ENCODE measurements at places on chromosomes 1 and 21.

DNA sequence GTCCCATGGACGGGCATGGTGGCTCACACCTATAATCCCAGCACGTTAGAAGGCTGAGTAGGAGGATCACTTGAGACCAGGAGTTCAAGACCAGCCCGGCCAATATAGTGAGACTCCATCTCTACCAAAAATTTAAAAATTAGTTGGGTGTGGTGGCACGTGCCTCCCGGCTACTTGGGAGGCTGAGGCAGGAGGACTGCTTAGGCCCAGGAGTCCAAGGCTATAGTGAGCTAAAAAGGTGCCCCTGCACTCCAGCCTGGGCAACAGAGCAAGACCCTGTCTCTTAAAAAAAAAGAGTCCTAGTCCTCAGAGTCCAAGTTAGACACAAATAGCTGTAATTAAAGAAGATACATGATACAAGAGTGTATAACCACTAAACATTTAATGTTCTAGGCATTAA, 20.1 kb downstream of the TRIT1 start:
- no peak for DNase-seq

- DNase-seq = no peak
Measured at GRCh38 chr1:76577525-76578185, 289.6 kb upstream of the ST6GALNAC5 start.

DNA sequence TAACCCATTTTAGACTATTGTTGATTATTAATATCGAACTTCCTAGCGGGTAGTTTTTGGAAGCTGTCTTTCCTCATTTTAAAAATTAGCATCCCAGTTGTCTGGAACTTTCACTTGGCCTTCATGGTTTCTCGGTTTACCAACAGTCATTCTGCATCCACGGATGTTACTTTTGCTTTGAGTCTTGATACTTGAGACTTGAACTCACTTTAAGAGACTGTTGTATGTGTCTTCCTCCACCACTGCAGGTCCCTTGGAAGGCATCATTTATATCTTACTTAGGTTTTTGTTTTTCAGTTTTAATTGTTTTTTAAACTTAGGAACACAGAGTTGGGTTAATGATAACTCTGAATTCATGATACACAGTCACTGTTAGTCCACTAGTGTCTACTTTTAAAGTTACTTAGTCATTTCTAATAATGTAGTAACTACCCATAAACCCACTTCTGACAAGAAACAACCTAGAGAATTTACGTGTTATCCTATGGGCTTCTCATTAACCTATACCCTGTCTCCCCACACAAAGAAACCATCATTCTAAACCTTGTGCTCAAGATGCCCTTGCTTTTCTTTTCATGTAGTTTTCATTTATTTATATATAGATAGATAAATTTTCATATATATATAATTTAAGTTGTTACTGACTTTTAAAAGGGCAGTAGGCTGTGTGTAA, 152.6 kb downstream of the ZP4 start:
- DNase-seq = no peak

DNA sequence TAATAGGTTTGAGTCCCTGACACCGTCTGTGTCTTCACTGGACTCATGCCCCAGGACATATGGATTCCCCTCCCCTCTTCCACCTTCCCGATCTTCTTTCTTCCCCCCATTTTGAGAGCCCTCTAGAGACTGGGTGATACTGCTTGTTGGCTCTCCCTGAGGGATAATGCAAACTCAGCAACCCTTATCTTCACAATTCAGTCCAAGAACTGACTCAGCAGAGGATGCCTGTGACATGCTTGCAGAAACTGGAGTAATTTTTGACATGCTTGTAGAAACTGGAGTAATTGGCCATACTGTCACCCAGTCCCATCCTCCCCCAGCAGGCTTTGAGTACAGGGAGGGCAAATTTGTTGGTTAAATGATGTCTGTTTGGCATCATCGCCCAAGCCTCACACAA, 127.6 kb upstream of the CTTNBP2NL start:
- DNase-seq = no peak

- no peak for DNase-seq
Measured at GRCh38 chr1:181116819-181117390, 28.4 kb downstream of the IER5 start.

GRCh38 chr21:19565587-19565986, 1162.0 kb upstream of the TMPRSS15 start:
- DNase-seq = no peak

DNA sequence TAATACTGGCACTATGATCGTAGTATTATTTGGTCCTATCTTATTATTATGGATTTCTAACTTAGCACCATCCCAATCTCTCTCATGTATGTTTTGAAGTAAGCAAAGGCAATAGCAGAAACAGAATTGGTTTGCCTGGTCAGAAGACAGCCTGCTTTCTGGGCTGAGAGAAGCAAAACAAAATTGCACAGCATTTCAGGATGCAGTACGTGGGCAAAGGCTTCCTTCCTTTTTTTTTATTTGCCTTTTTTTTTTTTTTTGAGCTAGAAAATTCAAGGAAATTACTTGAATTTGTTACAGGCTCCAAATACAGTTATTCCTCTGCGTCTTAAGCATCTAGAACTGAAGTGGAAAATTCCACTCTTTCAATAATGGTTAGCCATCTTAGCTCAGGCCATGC, 8.8 kb downstream of the CDA start:
- no peak for DNase-seq

DNA sequence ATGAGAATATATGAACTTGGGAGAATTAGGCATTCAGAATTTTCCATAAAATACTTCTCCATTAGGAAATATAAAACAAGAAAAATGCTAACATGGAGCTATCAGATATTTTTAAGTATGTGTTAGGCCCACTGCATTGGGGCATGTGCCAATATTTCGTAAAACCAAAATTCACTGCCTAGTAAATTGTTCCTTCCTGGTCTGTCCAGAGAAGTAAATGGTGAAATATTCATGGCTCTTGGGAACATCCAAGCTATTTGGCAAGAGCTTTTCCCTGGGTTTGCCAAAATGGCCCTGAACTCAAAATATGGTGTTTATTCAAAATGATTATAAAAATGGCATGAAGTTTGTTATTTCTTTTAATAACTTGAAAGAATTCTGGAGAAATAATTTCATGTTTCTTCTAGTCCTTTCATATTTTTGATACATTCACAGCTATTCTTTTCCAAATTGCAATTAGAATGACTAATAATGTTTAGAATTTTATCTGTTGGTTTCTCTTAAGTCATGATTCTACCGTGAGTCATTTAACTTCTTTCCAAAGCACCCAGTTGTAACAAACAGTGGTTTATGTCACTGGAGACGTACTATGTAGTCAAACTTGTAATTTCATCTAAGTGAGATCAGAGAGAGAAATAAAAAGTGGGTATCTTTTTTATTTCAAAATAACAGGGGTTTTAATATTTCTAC, 25.7 kb upstream of the SLC19A2 start:
- DNase-seq = no peak

- no peak for DNase-seq
Measured at GRCh38 chr1:51488372-51489050, 30.6 kb downstream of the EPS15 start.

DNA sequence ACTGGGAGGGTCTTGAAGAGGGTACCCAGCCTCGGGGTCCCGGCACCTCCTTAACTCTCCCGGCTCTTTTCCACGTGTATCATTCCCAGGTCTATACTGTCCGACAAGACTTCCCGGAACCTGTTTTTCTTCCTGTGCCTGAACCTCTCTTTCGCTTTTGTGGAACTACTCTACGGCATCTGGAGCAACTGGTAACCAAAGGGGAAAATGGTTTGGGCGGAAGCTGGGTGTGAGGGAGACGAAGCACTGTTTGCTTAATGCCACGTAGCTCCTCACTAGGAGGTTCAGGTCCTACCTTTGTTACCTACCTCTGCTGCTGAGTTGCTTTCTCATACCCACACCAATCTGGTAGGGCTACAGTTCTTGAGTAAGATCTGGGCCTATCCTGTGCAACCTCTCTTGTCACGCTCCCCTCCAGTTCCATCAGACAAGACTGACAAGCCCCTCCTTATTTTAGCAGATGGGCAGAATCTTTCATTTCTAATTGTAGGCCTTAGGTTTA, 642 bp downstream of the SLC30A7 start:
- peak; percentile 40 for DNase-seq

- no peak for DNase-seq
Measured at GRCh38 chr1:119937198-119937597, 40.9 kb upstream of the ADAM30 start.

DNA sequence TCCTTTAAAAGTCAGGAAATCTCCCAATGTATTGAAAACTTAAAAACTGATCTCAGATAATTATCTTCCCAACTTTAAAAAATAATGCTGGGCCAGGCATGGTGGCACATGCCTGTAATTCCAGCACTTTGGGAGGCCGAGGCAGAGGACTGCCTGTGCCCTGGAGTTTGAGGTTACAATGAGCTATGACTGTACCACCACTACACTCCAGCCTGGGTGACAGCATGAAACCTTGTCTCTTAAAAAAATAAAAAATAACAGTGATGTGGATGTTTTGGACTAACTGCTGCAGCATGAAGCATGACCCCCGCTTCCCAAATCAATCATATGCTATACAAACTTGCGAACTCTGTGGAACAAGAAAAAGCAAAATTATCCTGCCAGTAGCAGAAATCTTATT, 186.3 kb downstream of the RERE start:
- DNase-seq = no peak

DNA sequence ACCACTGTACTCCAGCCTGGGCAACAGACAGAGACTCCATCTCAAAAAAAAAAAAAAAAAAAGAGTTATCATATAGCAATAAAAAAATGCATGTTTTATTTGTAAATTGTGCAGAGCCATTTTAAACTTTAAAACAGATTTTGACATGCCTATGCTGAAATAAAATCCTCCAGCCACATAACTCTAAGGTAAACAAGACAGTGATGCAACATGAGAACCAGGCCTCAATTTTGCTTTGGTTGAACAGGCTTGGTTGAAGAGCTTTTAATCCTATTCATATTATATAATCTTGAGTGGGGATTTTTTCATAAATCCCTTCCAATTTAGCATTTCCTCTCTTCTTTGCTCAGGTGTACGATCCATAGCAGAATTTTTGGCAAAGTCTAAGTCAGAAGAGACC, 26.1 kb downstream of the ARMH1 start:
- no peak for DNase-seq

DNA sequence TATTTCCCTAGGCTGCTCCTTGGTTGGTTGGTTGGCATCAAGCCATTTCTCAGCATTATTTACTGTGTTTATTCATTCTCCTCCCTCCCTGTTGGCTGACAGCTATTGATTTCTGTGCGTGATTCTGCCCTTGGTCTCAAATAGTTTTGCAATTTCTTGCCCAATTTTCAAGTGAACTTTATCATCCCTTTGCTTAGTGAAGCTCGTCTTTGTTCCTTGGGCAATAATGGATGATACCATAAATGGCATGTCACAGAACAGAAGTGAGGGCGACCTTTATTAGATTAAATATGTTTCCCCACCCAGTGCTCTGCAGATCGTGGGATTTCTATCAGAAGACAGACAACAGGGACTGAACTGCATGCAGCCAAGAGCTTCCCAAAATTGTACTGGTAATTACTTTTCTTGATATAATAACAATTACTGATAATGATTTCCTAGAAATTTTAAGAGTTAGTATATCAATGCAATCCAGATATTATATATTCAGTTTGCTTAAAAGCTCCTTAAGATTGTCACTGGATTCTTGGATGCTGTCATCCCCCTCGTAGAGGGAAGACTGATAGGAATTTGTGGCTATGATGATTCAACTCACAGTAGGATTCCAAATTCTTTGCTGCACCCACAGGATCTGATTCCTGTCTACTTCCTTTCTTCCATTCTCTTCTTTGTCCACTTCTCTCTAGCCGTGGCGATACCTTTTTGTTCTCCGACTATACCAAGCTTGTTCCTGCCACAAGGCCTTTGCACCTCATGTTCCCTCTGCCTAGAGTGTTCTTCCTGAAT, 122.1 kb upstream of the KAZN start:
- DNase-seq = no peak

GRCh38 chr1:203444171-203444576, 31.4 kb upstream of the PRELP start:
- DNase-seq = no peak
